NCI-H1417 treated with DMSO at 0.1 percent for 48 hours (cell line): ENCODE measurements at places on chromosomes 7 and 10.

GRCh38 chr10:133235265-133235855 lies 2.3 kb upstream of the VENTX start:
- DNase-seq, result no peak

- no peak for DNase-seq
Observed at GRCh38 chr7:137091396-137091795, 222.9 kb downstream of the CHRM2 start.

GRCh38 chr10:436911-437665 lies 252.4 kb downstream of the DIP2C start:
- DNase-seq, result no peak

GRCh38 chr10:104253106-104253505 lies 1.6 kb upstream of the GSTO1 start:
- DNase-seq, result no peak

GRCh38 chr7:946256-946996 lies 8.1 kb downstream of the ADAP1 start:
- no peak for DNase-seq

- DNase-seq, result no peak
Observed at GRCh38 chr7:80825499-80825898, 93.4 kb downstream of the SEMA3C start.

DNA sequence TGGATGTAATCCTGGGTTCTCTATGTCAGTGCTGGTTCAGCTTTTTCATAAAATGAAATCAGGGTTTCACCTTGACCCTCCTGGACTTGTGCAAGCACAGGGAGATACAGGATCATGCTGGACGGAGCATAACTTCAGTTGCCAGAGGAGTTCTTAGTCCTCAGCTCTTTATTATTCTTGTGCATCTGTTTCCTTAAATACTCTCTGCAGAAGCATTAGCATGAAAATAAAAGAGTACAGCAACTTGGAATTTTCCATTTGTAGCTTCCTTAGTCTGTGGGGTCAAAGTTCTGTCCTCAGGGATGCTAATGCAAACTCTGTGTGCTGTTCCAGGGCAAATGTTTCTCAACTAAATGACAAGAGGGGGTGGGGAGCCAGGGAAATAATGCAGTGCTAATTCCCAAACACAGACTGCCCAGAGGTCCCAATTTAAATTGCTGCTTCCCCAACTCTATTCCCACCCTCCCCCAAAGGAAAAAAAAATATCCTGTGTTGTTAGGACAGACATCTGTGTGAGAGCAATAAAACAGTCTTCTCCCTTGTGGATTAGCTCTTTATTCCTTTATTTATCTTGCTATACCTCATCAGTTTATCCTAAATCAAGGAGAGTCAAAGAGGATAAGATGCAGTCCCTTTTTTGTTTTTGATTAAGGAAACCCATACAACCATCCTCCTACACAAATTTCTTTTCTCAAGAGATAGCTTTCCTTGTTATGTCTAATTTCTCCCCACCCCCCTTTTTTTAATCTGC lies 905.0 kb downstream of the LRMDA start:
- DNase-seq, result no peak

DNA sequence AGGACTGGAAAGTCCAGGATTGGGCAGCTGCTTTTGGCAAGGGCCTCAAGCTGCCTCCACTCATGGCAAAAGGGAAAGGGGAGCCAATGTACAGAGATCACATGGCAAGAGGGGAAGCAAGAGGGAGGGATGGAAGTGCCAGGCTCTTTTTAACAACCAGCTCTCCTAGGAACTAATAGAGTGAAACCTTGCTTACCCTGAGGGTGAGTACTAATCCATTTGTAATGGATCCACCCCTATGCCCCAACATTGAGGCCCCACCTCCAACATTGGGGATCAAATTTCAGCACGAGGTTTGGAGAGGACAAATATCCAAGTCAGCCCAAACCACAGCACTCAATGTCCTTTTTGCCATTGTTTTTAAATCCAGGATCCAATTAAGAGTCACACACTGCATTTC lies 12.5 kb downstream of the HABP2 start:
- DNase-seq, result no peak

DNA sequence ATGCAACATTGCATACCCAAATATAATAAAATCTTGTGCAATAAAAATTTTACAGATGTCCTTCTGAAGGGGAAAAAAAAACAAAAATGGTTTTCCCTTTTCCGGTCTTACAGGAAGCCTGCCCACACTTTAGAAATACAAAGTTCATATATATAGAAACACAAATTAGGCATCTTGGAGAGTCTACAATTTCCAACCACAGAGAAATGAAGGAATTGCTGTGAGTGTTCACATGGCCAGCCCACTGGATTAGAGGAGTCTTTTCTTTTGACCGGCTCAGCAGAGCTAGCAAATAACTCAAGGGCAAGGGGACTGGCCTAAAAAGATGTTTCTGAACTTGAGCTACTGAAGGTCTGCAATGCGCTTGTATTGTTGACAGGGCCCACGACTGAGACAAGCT lies 92.4 kb downstream of the GLI3 start:
- no peak for DNase-seq

GRCh38 chr7:141287936-141288335 lies 214.1 kb downstream of the TMEM178B start:
- DNase-seq, result no peak

DNA sequence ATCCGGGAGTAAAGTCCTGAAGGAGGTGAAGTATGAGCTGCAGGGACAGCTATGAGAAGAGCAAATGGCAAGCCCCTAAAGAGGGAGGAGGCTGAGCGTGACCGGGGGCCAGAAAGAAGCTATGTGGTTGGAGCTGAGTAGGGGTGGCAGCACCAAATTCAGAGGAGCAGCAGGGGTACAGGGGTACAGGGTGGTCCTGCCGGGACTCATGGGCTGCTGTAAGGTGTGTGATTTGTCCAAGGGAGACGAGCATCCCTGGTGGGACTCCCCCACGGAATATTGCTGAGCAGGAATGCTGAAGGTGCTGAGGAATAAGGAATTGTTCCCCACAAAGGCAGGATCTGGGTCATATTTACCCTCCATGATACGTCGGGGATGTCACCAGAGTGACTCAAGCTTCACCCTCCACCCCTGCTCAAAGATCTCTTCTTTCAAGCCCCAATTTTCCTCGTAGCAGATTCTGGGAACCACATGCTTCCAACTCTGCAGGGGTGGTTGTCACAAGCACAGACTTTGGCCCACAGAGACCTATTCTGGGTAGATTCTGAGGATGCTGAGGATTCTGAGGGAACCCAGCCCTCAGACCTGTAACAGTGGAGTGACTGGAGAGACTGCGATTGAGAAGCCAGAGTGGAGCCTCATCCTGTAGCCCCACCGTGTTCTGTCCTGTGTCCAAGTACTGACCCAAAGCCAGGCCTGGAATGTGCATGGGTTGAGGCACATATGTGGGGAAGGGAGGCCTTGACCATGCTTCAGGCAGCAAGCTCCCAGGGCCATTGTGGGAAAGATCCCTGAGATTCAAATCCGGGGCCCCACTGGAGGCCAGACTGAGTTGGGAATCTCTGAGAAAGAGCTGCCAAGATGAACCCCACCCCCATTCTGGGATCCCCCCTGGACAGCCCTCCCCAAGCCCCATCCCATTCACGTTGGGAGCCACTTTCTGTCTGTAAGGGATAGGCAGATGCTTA lies 4.2 kb downstream of the SFTPD start:
- no peak for DNase-seq

GRCh38 chr7:37604078-37604477 lies 79.5 kb upstream of the GPR141 start:
- DNase-seq, result no peak

GRCh38 chr10:121065330-121065729 lies 214.2 kb downstream of the WDR11 start:
- no peak for DNase-seq

GRCh38 chr7:139808427-139808826 lies 20.6 kb upstream of the TBXAS1 start:
- no peak for DNase-seq

GRCh38 chr10:42836096-42836495 lies 53.5 kb downstream of the BMS1 start:
- DNase-seq, result no peak

- no peak for DNase-seq
Observed at GRCh38 chr10:86732771-86733170, 23.6 kb upstream of the BMPR1A start.

DNA sequence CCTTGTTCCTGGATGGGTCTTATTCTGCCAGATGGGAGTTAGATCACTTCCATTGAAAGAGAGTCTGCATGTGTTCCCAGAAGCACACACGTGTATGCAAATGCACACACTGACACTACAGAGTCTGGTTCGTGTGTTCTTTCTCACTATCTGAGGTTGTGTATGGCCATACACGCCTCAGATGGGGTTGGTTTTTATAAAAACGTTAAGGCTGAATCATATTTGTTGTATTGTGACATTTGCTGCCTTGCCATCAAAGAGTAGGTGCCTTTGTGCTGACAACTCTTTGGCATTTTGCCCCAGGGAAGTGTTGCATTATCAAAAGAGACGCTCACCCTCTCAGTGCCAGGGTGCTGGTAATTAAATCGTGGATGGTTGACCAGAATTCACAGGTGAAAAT lies 37.7 kb upstream of the HDAC9 start:
- DNase-seq, result no peak

DNA sequence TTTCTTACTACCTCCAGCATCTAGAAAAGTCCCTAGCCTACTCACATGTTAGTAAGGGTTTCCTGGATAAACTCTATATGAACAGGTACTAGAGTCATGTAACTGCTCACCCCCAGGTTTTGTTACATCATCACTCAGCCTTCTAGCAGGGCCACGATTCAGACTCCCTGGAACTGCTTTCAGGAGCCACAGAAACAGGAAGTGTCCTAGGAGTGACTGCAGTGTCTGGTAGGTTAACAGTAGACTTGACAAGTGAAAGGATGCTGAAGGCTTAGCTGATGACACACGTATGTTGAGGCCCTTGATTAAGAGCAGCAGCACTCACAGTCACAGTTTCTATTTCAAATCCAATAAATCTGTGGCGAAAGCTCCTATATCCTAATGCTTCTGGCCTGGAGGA lies 101.2 kb downstream of the DNMBP start:
- no peak for DNase-seq

DNA sequence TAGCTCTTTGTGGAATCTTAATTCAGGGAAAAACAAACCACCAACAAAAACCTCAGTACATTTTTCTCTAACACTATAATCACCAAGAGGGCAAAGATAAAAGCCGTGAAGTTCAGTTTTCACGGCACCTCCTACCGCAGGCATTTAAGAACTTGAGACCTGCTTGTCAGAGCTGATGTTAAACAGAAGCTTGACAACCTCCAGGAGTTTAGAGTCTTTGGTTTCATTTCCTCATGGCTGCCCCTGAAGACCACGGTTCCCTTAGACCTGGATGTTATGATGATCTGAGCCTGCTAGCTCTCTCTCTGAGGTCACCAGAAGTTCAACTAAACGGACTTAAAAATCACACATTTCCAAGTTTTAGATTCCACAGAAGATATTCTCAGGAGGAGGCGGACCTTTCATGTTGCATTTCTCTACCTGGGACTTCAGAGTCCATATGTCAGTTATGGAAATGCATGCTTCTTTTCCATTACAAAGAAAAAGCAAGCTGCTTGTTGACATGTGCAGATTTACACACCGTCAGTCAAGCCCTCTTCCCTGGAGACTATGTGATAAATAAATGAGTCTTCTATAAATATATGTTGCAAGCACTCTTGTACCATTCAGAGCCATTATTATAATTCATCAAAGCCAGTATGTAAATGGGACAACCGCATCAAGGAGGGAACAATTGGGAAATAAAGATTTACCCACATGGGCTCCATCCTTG lies 258.0 kb downstream of the GFRA1 start:
- DNase-seq, result no peak

GRCh38 chr7:44112231-44112996 lies 8.3 kb downstream of the AEBP1 start:
- no peak for DNase-seq

GRCh38 chr7:30594048-30594539 lies 584 bp upstream of the GARS1 start:
- DNase-seq, result no peak

- no peak for DNase-seq
Observed at GRCh38 chr10:122494173-122494820, 32.9 kb downstream of the HTRA1 start.

GRCh38 chr7:134203186-134203889 lies 76.2 kb downstream of the LRGUK start:
- no peak for DNase-seq

GRCh38 chr7:150856303-150857275 lies 4.3 kb downstream of the AOC1 start:
- no peak for DNase-seq

GRCh38 chr7:156778668-156779067 lies 114.3 kb downstream of the LMBR1 start:
- DNase-seq, result no peak

DNA sequence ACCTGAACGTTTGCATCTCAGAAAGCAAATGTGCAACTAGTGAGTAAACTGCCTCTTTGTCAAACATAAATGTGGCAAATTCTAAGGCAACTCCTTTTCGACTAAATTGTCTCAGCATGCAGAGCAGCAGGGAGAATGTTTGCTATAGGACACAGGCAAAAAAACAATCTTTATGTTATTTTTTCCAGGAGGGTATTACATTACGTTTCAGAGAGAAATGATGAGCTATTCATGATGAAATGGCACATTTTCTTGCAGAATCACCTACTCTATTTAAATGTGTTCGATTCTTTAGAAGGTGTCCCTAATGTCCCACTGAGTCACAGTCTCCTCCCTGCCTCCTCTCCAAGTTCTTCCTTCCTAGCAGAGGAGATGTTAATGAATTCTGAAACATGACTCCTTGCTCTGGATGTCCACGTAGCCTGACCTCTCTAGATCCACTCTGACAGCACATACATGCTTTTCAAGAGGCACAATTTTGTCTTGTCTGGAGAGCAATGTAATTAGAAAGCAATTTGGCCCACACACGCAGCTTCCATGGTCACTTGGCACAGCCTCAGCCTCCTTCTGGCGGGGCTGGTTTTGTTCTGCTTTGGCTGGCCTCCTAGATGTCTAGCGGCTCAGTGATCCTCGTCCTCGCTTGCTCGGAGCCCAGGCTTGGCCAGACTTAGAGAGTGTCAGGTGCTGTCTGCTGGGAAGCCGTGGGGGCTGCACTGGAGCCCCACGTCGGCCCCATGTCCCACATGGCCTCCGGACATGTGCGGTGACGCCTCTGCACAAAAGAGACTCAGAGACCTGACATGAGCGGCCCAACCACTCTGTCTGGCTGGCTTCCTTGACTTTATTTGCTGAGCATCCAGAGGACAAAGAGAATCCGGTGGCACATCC lies 125.7 kb upstream of the ZNF438 start:
- DNase-seq, result no peak

- no peak for DNase-seq
Observed at GRCh38 chr10:113882240-113882639, 27.8 kb downstream of the NHLRC2 start.

DNA sequence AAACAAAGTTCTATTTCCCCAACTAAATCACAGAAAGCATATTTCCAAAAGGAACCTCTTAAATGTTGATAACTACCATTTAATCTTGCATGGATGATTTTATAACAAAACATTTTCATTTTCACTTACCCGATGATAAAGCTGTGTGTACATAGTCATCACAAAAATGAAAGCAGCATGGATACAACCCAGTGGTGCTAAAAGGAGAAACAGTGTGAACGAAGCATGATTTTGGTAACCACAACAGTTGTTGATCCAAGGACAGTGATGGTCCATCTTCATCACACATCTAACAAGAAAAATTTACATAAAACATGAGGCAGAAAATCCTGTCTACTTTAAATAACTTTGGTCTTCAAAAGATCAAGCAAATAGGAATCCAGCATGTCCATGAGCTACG lies 4.7 kb downstream of the ZDHHC6 start:
- no peak for DNase-seq
